ENCODE measurements at places on chromosomes 4 and X. TPM values are rescaled to one million over a fixed set of nuclear protein-coding genes. Genes with fewer than 3 reads are reported as not detected.

Gene P2RY8
- total RNA-seq = 0.67 TPM

Gene WDR19
- 11.5 TPM for total RNA-seq

Gene PPBP
- total RNA-seq = not detected

Gene GALNTL6
- not detected for total RNA-seq

Gene ZNF718
- total RNA-seq = 5.2 TPM

Gene NRK
- total RNA-seq = 0.07 TPM

Gene INPP4B
- 4.7 TPM for total RNA-seq

Gene SPANXC
- total RNA-seq = not detected

Gene SAGE1
- total RNA-seq = not detected

Gene SFRP2
- total RNA-seq = not detected

Gene ATP1B4
- not detected for total RNA-seq

Gene GRPR
- not detected for total RNA-seq

Gene CFAP299
- total RNA-seq = not detected

Gene PCDH10
- total RNA-seq = 0.25 TPM

Gene CRMP1
- 0.05 TPM for total RNA-seq

Gene CSN2
- not detected for total RNA-seq

Gene FAM47A
- not detected for total RNA-seq

Gene ART3
- 0.07 TPM for total RNA-seq

Gene MSANTD1
- total RNA-seq = 0.10 TPM

Gene SPIN2A
- not detected for total RNA-seq

Gene MAGEA10
- not detected for total RNA-seq

Gene ADH7
- total RNA-seq = not detected

Gene SSX1
- total RNA-seq = not detected

Gene CENPU
- 26.2 TPM for total RNA-seq

Gene FGA
- total RNA-seq = not detected

Gene SLC49A3
- total RNA-seq = 9.4 TPM

Gene TMEM144
- 4.5 TPM for total RNA-seq

Gene RASSF6
- total RNA-seq = not detected

Gene PAGE5
- total RNA-seq = not detected

Gene PCDH19
- 0.07 TPM for total RNA-seq

Gene PRRG3
- total RNA-seq = not detected

Gene ETDA
- total RNA-seq = not detected

Gene CLIC2
- total RNA-seq = 9.5 TPM

Gene SUPT20HL1
- total RNA-seq = not detected

Gene CTAG1A
- total RNA-seq = not detected

Gene KIF4A
- 21.7 TPM for total RNA-seq

Gene NR3C2
- 15.1 TPM for total RNA-seq

Gene EDA
- total RNA-seq = 1.1 TPM

Gene ARL9
- 0.07 TPM for total RNA-seq

Gene RPS6KA6
- total RNA-seq = 0.15 TPM

Gene S100G
- total RNA-seq = not detected

Gene RENBP
- total RNA-seq = 7.6 TPM

Gene GNRHR
- not detected for total RNA-seq
